Astrocyte of the hippocampus (primary cell): ENCODE measurements at places on chromosomes 5 and 9.

DNA sequence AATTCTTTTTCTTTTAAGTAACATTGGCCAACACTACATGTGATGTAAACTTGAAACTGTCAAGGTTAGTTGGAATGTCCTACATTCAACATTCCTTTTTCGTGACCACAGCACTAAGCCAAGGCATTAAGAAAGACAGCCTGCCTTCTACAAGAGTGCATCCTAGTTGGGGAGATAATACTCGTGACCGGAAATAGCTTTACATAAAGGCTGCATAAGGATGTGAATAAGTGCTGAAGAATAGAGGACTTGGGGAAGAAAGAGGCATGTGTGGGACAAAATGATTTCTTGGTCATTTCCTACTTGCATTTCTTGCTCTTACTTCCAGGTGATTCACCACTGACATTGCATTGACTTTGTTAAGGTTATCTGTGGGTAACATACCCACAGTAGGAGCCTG, 282.0 kb downstream of the DMRT2 start:
- DNase-seq, result no peak

- DNase-seq, result no peak
Observed at GRCh38 chr9:89732295-89732938, 127.6 kb downstream of the GADD45G start.

DNA sequence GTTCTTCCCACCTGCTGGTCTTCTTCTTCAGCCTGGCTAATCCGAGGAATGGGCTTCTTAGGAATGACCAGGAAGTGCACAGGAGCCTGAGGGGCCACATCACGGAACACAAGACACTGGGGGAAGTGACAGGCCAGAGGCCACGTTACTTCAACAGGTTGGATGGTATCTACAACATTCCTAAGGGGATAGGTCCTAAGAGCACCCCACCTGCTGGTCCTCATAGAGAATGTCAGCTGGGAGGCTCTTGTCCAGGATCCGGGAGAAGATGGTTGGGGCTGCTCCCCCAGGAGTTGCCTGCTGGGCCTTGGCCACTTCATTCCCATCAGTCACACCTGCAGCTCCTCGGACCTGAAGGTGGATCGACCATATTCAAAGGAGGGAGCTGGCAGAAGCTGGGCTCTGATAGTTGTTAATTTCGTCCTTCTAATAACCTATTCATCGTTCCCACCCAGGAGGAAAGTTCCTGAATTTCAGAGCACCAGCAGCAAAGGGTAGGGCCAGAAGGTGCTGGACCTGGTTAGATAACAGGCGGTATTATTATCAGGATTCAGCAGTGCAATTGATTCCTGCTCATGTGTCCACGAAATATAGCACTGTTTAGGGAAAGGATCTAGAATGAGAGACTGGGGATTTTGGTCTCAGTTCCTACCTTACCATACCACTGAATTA, 1.3 kb downstream of the HINT2 start:
- no peak for DNase-seq

- DNase-seq, result peak; percentile 17
Observed at GRCh38 chr9:112249277-112249676, 74.2 kb upstream of the SUSD1 start.

DNA sequence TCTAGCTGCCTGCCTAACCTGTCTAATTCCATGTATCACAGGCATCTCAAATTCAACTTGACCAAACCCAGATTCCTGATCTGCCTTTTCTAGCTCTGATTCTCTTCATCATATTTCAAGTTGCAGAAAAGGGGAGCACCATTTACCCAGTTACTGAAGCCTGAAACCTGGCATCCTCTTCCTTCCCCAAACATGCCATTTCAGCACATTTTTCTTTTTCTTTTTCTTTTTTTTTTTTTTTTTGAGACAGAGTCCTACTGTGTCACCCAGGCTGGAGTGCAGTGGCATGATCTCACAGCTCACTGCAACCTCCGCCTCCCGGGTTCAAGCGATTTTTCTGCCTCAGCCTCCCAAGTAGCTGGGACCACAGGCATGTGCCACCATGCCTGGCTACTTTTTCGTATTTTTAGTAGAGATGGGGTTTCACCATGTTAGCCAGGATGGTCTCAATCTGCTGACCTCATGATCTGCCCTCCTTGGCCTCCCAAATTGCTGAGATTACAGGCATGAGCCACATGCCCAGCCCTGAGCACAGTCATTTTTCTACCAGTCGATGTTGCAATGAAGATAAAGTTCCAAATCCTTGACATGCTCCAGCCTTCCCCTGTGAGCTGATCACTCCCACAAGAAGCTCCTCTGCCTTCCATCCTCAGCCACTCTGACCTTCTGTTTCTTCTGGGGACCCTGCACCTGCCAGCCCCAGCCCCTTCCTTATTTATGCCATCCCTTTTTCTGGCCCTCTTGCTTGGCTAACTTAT, 32.2 kb downstream of the ACER2 start:
- no peak for DNase-seq

- DNase-seq, result no peak
Observed at GRCh38 chr5:128224336-128224735, 140.8 kb downstream of the SLC12A2 start.

- DNase-seq, result no peak
Observed at GRCh38 chr9:134914501-134914834, 3.2 kb downstream of the FCN1 start.

DNA sequence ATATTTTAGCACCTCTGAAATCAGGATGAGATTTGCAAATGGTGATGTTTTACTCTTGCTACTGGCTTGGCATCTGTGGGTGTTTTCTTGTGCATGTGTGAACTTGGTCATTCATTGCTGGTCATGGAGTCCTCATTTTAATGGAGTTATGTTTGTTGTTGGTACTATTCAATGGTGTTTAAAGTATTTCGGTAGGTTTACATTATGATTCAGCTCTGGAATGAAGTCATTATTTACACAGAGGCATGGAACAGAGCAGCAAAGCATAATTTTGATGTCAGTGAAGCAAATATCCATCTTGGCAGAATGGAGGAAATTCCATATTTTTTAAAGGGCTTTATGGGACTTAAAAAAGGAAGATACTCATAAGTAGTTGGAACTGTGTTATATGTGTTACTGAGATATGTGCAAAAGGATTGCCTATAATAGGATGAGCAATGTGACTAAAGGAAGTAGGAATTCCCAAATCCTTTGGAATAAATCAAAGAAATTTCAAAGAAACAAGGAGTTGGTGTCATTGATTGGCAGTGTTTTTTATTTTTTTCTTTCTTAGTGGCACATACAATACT, 147.4 kb downstream of the ACTBL2 start:
- peak; percentile 71 for DNase-seq

DNA sequence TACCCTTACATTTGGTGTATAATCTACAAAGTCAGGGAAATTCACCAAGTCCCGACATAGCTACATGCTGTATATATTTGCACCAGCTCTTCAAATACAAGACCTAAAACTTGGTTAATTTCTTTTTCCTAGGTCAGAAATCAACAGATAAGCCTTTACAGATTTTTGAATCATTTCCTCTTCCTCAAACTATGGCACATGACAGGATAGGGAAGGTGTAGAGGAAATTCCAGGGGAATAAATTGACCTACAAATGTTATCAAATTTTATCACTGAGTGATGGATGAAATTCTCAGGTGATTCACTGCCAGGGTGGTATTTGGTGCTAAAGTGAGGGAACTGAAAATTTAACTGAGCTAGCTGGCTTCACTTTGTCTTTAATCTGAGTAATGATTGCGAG, 360.0 kb downstream of the BNC2 start:
- DNase-seq, result no peak

DNA sequence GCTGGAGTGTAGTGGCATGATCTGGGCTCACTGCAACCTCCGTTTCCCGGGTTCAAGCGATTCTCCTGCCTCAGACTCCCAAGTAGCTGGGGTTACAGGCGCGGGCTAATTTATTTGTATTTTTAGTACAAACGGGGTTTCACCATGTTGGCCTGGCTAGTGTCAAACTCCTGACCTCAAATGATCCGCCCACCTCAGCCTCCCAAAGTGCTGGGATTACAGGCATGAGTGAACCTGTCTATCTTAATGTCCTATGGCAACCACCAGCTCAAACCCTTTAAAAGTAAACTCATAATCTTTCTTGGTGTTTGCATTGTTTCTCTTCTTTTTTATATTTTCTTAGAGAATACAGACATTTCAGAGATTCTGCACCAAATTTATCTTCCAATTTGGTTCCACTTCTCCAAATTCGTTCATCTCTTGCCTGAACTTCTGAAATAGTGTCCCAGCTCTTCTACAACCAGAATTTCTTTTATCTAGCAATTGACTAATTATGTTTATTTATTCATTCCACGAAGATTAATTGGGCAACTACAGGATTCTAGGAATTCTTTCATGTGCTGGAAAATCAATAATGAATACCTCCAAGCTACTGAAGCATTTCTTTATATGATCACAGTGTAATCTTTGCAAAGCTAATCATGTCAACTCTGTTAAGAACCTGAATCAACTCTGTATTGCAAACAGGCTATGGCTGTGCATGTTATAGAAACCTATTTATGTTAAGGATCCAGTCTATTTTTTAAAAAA, 60.0 kb upstream of the TYRP1 start:
- DNase-seq, result peak; percentile 36

DNA sequence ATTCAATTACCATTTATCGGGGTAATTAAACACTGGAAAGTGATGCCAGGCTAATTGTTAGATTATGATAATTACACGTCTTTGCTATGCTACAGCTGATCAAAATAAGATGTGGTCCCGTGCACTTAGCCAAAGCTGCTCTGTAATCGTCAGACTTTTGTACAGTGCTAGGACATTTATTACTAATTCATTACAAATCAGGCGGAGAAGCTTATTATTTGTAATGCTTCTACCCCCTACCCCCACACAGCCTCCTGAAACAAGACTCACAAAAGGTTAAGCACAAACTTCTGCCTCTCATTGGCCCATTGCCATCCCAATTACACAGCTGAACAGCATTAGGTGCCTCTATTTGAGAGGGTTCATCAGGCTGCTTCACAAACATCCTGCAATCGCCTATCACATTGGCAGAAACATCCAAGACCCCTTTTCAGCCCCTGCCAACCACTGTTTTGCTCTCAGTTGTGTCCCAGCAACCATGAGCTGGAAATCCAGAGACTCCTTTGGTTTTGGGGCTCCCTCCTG, 232.7 kb downstream of the EFNA5 start:
- no peak for DNase-seq

GRCh38 chr5:161925960-161926359, 78.0 kb downstream of the GABRA1 start:
- no peak for DNase-seq

- DNase-seq, result peak; percentile 88
Observed at GRCh38 chr5:141747152-141748141, 65.4 kb upstream of the ARAP3 start.

DNA sequence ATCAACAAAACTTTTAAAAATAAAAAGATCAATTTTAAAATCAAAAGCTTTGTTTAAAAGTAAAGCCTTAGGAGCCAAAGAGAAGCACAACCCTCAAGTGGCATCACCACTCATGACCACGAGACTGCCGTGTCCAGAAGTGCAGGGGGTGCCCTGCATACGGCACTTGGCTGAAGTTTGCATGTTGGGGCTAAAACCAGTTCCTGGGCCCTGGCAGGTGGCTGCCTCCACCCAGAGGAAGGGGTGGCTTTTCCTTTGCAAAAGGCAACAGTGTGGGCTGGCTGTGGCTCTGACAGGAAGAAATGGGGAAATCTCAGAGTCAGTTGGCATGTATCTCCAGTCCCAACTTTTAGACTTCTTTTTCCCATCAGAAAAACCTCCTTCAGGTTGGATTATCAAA, 15.3 kb downstream of the TRMO start:
- DNase-seq, result no peak

DNA sequence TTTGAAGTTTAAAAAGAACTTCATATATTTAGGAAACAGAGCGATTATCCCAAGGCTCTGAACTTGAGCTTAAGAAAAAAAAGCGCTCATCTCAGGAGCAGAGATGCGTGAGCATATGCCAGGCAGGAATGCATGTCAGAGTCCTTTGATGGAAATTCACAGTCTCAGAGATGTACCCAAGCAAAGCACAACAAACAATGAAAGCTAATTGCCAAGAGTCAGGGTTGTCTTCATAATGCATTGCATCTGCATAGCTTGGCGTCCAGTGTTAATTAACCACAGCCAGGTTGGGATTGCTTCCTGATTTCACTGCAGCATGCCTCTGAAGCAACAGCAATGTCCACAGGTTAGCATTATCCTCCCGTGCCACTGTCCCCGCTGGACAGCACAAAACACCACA, 907.0 kb upstream of the DMAC1 start:
- DNase-seq, result no peak

GRCh38 chr9:128121924-128122808, 5.4 kb downstream of the PTGES2 start:
- DNase-seq, result no peak

- DNase-seq, result peak; percentile 70
Observed at GRCh38 chr5:61055434-61056006, 106.7 kb downstream of the SMIM15 start.

- no peak for DNase-seq
Observed at GRCh38 chr9:116937361-116937760, 250.3 kb downstream of the TRIM32 start.

DNA sequence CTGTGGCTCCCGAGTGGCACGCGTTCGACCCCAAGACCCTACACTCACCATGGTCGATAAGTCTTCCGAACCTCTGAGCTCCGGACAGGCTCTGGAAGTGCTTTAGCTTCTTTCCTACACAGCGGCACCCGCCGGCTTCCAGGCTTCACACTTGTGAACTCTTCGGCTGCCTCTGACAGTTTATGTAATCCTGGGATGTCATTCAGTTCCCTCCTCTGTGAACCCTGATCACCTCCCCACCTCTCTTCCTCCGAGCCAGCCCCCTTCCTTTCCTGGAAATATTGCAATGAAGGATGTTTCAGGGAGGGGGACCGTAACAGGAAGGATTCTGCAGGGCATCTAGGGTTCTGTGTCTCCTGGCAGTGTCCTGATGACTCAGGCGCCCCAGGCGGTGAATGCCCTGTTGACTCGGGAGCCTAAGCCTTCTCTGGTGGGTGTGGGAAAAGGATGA, at the start of gene CD14:
CD14 (minus strand) TSS at position 155 of the 451 bp plus-strand sequence; CDS start at position 51, 104 bp downstream.
- no peak for DNase-seq

- DNase-seq, result peak; percentile 39
Observed at GRCh38 chr9:119044806-119045205, 324.4 kb downstream of the BRINP1 start.

GRCh38 chr5:175814691-175815090, 56.7 kb upstream of the CPLX2 start:
- peak; percentile 83 for DNase-seq
